ENCODE measurements at places on chromosomes 4 and X. TPM values are rescaled to one million over a fixed set of nuclear protein-coding genes. Genes with fewer than 3 reads are reported as not detected.

GRCh38 chr4:60133375-60133774, 1066.8 kb upstream of the ADGRL3 start:
- no peak for DNase-seq
- H3K4me3 ChIP-seq = no peak overlapping the region
- no peaks in the 10 kb centered on the region for H3K4me1 ChIP-seq
- no peaks in the 10 kb centered on the region for H3K27me3 ChIP-seq
- no peaks in the 10 kb centered on the region for H3K36me3 ChIP-seq

DNA sequence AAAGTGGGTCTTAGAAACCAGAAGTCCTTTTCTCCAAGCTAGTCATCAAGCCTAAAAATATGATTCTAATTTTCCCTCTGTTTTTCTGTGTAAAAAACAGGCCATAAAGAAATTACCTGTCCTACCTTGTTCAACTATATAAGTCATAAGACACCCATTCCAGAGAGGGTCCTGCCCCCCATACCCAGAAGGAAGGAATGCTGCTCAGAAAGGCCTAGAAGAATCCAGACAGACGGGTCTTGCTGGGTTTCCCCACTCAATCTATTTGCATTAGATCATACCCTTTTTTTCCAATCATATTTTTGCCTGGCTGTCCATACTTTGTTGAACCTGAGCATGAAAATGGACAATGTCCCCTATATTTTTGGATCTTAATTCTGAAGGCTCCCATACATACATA, 16.3 kb upstream of the XAGE2 start:
- no peak overlapping the region for H3K4me3 ChIP-seq
- H3K36me3 ChIP-seq = no peaks in the 10 kb centered on the region
- no peak overlapping the region for H3K27ac ChIP-seq
- no peak for DNase-seq

DNA sequence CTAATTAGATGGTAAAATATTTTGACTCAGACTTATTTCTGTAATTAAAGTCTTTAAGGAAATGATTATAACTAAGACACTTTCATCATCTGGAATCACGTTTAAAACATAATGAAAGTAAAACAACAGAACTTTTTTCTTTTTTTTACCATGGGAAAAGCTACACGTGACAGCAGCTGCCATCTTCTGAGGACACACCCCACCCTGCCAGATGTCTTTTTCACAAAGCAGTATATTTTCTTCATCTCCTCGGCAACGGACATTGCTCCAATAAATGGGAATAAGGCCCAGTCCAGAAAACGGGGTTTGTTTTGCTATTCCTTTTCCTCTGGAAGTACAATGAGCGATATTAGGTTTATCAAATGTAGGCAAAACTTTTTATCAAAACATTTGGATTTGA, 17.5 kb downstream of the PRSS12 start:
- DNase-seq = no peak
- no peak overlapping the region for H3K27ac ChIP-seq
- H3K4me1 ChIP-seq = no peaks in the 10 kb centered on the region

DNA sequence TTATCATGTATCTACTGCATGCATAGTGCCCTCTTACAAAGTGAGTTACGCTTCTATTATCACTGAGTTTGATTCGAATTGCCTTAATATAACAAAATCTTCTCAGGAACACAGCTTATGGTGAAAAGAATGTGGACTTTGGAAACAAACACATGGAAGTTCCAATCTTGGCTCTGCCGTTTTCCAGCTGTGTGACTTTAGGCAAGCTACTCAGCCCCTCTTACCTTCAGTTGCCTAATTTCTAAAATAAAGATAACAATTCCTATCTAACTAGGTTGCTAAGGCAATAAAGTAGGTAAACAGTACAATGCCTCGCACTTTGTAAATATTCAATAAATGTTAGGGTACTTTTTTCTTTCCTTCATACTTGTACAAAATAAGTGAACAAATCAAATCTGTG, 104.0 kb upstream of the GRIA3 start:
- DNase-seq = no peak
- H3K36me3 ChIP-seq = no peaks in the 10 kb centered on the region
- no peaks in the 10 kb centered on the region for H3K4me1 ChIP-seq
- no peak overlapping the region for H3K27ac ChIP-seq

- H3K4me1 ChIP-seq = no peaks in the 10 kb centered on the region
- no peak for DNase-seq
- H3K36me3 ChIP-seq = no peaks in the 10 kb centered on the region
Observed at GRCh38 chr4:168421671-168422070, 58.6 kb downstream of the DDX60L start.

- H3K27me3 ChIP-seq = no peaks in the 10 kb centered on the region
- H3K4me1 ChIP-seq = no peaks in the 10 kb centered on the region
- no peak overlapping the region for H3K4me3 ChIP-seq
- no peaks in the 10 kb centered on the region for H3K36me3 ChIP-seq
Observed at GRCh38 chr4:13906727-13907126, 279.2 kb upstream of the BOD1L1 start.

- H3K4me3 ChIP-seq = no peak overlapping the region
- H3K36me3 ChIP-seq = peaks cover 13% of the 10 kb centered on the region
- DNase-seq = no peak
- H3K27ac ChIP-seq = no peak overlapping the region
- no peaks in the 10 kb centered on the region for H3K27me3 ChIP-seq
Observed at GRCh38 chr4:957231-957580, 16.2 kb downstream of the DGKQ start.

DNA sequence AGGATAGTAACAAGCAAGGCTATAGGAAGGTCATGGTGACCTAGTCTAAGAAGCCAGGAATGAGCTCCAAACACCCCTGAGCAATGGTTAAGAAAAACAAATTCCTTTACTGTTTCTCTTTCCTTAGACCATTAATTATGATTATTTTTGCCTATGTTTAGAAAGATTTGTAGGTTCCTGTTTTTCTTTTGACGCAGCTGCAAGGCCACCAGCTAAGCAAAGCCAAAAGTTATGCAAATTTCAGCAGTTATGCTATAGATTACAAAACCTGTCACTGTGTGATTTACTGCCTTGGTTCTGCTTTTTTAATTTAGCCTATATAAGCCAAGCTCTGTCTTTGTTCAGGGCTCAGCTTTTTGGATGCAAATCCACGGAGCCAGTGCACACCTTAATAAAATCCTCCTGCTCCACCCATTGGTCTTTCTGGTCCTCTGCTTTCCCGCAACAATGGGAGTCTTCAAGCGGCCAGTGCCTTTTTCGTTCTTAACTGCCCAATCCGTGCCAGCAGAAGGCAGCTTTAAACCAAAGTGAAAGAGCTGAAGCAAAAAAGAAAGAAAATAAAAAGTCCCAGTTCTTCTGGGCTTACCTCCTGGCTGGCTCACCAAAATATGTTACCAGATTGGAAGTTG, 1.4 kb upstream of the CEP135 start:
- peaks cover 14% of the 10 kb centered on the region for H3K4me1 ChIP-seq
- no peak overlapping the region for H3K4me3 ChIP-seq
- H3K27ac ChIP-seq = no peak overlapping the region
- DNase-seq = no peak
- no peaks in the 10 kb centered on the region for H3K36me3 ChIP-seq

DNA sequence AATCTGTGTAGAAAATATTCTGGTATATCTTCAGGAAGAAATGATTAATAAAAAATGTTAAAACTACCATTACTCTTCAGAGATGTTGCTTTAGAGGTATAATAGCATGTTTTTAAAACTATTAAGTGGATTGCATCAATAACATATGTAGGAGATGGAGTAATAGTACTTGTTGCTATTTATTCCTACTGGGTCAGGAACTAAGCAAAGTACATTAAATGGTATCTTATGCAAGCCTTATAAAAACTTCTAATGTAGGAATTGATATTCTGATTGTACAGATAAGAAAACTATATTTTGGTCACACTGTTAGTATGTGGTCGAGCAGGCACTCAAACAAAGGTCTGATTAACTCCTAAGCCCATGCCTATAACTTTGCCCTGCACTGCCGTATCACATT, 31.4 kb upstream of the PDLIM5 start:
- no peak overlapping the region for H3K4me3 ChIP-seq
- no peak overlapping the region for H3K27ac ChIP-seq
- no peaks in the 10 kb centered on the region for H3K4me1 ChIP-seq
- no peak for DNase-seq

GRCh38 chr4:24105327-24106038, 215.6 kb upstream of the PPARGC1A start:
- H3K4me3 ChIP-seq = no peak overlapping the region
- no peaks in the 10 kb centered on the region for H3K36me3 ChIP-seq
- H3K4me1 ChIP-seq = peaks cover 16% of the 10 kb centered on the region
- no peaks in the 10 kb centered on the region for H3K27me3 ChIP-seq
- DNase-seq = no peak
- no peak overlapping the region for H3K27ac ChIP-seq

DNA sequence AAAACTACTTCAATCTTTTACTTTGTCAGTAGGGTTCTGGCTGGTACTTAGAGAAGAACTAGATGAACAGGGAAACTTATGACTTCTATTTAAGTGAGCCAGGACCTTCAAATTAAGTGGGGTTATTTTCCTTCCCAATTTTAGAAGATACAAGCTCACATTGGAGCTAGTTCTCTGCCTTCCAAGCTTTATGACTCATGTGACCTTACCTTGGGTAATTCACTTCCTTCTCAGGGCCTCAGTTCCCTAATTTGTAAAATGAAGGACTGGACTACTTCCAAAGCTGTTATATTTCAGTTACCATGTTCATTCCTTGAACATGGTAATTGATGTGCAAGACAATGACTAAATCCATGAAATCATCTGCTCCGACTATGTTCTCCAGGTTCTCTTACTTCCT, 32.0 kb upstream of the DCX start:
- H3K4me1 ChIP-seq = no peaks in the 10 kb centered on the region
- no peak overlapping the region for H3K4me3 ChIP-seq
- H3K36me3 ChIP-seq = no peaks in the 10 kb centered on the region

DNA sequence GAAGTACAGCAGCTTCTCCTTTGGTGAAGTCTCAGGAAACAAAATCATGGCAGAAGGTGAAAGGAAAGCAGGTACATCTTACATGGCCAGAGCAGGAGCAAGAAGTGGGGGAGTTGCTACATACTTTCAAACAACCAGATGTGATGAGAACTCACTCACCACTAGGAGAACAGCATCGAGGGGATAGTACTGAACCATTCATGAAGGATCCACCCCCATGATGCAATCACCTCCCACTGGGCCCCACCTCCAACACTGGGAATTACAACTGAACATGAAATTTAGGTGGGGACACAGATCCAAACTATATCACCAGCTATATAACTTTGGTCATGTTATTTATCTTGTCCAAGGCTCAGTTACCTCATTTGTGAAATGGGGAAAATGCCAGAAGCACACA, 159.4 kb downstream of the OPHN1 start:
- H3K36me3 ChIP-seq = no peaks in the 10 kb centered on the region
- no peaks in the 10 kb centered on the region for H3K27me3 ChIP-seq
- H3K4me3 ChIP-seq = no peak overlapping the region
- H3K4me1 ChIP-seq = no peaks in the 10 kb centered on the region
- H3K27ac ChIP-seq = no peak overlapping the region

DNA sequence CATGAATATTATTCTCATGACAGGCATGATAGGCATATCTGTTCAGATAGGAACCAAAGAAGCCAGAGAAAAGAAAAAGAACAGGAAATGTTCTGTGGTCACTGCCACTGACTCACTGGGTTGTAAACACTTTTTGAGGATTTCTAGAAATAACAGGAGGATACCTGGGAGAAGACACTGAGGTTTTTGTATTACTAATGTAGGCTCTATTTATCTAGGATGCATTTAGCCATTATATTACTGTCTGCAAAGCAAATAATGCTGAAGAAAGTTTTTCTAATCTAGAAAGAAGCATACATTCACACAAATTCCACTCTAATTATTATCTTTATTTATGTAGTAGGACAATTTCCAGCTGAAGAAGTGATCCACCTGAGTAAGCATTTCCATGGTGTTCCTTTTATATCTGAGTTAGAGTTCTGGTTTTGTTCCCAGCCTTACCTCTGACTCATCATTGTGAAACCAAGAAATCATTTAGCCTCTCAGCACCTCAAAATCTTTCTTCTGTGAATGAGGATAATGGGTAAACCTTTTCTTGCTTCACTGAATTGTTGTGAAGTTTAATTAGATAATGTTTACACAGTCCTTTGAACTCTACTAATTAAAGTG, 40.2 kb upstream of the EPGN start:
- no peaks in the 10 kb centered on the region for H3K27me3 ChIP-seq
- H3K4me1 ChIP-seq = no peaks in the 10 kb centered on the region
- DNase-seq = no peak
- no peaks in the 10 kb centered on the region for H3K36me3 ChIP-seq
- H3K4me3 ChIP-seq = no peak overlapping the region

- no peak overlapping the region for H3K4me3 ChIP-seq
- H3K27ac ChIP-seq = no peak overlapping the region
- no peaks in the 10 kb centered on the region for H3K27me3 ChIP-seq
Observed at GRCh38 chrX:154819771-154820341, 14.6 kb upstream of the MPP1 start.

GRCh38 chr4:146224326-146224966, 10.1 kb downstream of the REELD1 start:
- DNase-seq = no peak
- no peaks in the 10 kb centered on the region for H3K36me3 ChIP-seq
- no peak overlapping the region for H3K27ac ChIP-seq
- H3K4me1 ChIP-seq = no peaks in the 10 kb centered on the region

- no peak overlapping the region for H3K4me3 ChIP-seq
- peaks cover 23% of the 10 kb centered on the region for H3K4me1 ChIP-seq
- no peaks in the 10 kb centered on the region for H3K27me3 ChIP-seq
- DNase-seq = no peak
Observed at GRCh38 chr4:10169839-10170387, 53.3 kb upstream of the WDR1 start.

DNA sequence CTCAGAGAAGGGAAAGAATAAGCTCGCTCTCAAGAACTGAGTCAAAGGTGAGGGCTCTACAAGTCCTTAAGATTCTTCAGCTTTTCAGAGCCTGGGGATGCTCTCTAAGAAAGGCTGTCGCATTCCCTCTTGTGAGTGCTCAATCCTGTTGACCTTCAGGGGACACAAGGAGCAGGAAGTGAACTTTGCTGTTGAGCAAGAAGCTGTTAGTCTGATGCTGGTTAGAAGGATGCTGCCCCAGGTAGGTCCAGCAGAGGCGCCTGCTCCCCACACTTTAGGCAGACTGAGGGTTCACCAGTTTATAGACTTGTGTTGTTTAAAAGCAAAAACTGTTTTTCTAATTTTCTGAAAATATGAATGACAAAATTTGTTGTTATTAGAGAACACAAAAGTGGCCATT, 125.4 kb upstream of the SPOCK3 start:
- no peaks in the 10 kb centered on the region for H3K27me3 ChIP-seq
- no peak overlapping the region for H3K4me3 ChIP-seq
- no peak for DNase-seq

- H3K4me1 ChIP-seq = no peaks in the 10 kb centered on the region
- H3K27ac ChIP-seq = no peak overlapping the region
- H3K4me3 ChIP-seq = no peak overlapping the region
- no peak for DNase-seq
- no peaks in the 10 kb centered on the region for H3K36me3 ChIP-seq
- H3K27me3 ChIP-seq = no peaks in the 10 kb centered on the region
Observed at GRCh38 chr4:46425775-46426400, 36.0 kb upstream of the GABRA2 start.

Gene EDA
- total RNA-seq = 10.6 TPM

Gene TMPRSS11F
- total RNA-seq = not detected

Gene PLXNB3
- total RNA-seq = 2.0 TPM

Gene MAGEA11
- not detected for total RNA-seq

Gene CSAG2
- total RNA-seq = not detected

Gene RHOXF2
- total RNA-seq = not detected

Gene TKTL2
- not detected for total RNA-seq

Gene MAGIX
- 27.3 TPM for total RNA-seq

Gene GAB3
- total RNA-seq = 8.1 TPM

Gene CTAG1B
- not detected for total RNA-seq

Gene EFNB1
- total RNA-seq = 17.6 TPM

Gene CSAG1
- total RNA-seq = not detected

Gene IL3RA
- 3.8 TPM for total RNA-seq

Gene GPR173
- 0.88 TPM for total RNA-seq

Gene TRIM60
- not detected for total RNA-seq

Gene SUPT20HL2
- total RNA-seq = not detected
